ENCODE measurements at places on chromosomes 4 and X.

DNA sequence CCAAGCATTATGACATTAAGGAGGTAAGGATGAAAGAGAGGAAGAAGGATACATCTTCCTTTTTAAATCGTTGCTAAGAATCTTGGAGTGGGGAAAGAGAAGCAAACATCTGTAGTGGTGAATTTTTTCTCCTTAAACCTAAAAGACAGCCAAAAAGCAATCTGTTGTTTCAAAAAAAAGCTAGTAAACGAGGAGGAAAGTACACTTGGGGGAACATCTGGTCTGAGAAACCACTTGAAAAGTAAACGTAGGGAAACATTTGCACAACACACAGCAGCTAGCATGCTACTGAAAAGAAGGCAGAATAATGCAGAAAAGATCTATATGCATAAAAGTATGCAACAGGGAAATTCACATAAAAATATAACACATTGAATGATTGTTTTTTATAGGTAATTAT is 1485.6 kb downstream of the PCDH19 start:
- no peak for DNase-seq

- no peak for DNase-seq
Observed at GRCh38 chrX:45619290-45619689, 418.6 kb upstream of the DIPK2B start.

DNA sequence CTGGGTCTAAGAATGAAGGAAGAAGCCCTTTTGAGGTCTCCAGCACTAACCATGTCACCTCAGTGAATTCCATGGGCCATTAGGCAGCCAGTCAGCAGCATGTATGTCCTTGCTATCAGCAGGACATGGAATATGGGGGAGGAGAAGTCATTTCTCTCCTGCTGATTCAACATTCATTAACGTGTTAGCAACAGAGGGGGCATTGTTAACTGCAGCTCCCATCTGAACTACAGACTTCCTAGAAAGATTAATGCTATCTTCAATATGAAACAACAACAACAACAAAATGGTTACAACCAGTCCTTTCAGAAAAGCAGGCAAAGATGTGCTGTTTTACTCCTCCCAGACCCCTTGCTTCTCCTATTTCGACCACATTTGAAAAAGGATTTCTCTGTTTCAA is 120.4 kb upstream of the SLC34A2 start:
- no peak for DNase-seq

DNA sequence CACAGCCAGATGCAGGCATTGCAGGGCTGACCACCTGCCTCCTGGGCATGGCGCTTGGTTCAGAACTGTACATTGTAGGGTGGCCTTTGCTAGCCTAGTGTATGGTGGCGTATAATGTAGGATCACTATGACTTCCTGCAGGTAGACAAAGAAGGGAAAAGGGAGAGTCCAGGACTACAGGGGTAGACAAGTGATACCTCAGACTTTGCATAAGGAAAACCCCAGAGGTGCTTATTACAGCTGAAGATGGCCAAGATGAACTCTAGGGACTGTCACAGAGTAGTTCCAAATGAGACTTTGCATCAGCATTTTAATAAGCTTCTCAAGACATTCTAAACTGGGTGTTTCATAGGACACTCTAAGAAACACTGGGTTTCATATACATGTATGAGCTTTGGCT is 116.4 kb upstream of the PUDP start:
- DNase-seq = no peak

- no peak for DNase-seq
Observed at GRCh38 chr4:168164045-168164444, 71.7 kb downstream of the ANXA10 start.

- no peak for DNase-seq
Observed at GRCh38 chrX:17601441-17602200, 135.7 kb upstream of the SCML1 start.

DNA sequence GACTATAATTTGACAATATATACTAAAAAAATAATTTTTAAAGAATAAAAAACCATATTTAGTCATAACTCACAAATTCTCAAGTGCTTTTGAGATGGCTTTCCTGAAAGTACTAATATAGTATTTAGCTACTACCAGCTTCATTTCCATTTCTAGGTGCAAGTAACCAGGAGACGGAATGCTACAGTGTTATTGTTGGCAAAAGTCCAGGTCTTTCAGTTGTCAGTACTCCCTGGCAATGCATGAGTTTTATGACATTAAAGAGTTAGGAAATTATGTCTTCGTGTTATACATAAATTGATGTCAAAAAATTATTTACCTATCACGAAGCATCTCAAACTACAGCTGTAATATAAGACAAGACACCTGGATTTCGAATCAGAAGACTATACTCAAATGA is 45.0 kb downstream of the TMEM47 start:
- no peak for DNase-seq

- no peak for DNase-seq
Observed at GRCh38 chr4:152607178-152607577, 71.3 kb upstream of the FBXW7 start.

DNA sequence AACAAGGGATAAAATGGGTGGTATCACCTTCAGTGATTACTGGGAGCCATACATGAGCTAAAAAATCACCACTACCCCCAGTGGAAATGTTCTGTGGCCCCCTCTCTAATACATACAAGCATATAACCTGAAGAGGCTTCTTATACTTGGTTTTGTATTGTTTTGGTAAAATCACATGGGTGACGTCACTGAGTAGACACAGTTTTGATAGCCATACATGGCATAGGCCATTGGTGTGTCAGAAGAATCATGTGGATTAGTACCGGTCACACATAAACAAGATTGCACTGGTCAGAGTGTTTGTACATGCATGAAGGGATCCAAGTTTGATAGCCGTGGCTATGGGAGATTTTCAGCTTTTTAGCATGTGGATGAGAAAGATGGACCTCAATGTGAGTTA is 131.9 kb upstream of the RADX start:
- no peak for DNase-seq

DNA sequence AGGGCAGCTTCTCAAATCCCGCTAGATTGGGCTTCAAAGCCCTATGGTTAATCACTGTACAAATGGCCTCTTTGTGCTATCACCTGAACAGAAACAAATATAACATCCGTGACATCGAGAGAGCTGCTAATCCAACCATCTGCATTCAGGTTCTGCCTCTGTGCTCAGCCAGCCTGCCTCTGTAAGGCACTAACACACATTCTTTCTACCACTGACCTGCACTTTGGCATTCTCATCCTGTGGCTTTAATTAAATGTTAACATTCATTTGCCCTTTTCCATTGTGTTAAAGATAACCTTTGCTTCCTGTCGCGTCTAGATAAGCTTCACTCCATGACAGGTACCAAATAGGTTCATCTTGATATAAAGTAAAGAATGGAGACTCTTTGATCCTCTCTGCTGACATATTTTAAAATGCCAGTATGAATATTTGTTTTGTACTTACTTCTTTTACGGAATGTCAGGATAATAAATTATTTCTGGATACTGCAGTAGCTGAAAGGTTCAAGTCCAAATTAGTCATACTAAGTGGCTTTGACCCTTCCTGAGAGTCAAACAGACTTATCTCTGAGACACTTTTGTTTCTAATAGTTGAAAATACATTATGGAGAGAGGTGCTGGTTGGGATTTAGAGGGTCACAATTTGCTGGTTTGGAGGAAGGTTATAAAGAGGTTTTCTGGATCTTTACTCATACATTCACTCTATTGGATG is 505.7 kb downstream of the PACRGL start:
- no peak for DNase-seq

- no peak for DNase-seq
Observed at GRCh38 chrX:21487832-21488231, 113.6 kb downstream of the CNKSR2 start.

DNA sequence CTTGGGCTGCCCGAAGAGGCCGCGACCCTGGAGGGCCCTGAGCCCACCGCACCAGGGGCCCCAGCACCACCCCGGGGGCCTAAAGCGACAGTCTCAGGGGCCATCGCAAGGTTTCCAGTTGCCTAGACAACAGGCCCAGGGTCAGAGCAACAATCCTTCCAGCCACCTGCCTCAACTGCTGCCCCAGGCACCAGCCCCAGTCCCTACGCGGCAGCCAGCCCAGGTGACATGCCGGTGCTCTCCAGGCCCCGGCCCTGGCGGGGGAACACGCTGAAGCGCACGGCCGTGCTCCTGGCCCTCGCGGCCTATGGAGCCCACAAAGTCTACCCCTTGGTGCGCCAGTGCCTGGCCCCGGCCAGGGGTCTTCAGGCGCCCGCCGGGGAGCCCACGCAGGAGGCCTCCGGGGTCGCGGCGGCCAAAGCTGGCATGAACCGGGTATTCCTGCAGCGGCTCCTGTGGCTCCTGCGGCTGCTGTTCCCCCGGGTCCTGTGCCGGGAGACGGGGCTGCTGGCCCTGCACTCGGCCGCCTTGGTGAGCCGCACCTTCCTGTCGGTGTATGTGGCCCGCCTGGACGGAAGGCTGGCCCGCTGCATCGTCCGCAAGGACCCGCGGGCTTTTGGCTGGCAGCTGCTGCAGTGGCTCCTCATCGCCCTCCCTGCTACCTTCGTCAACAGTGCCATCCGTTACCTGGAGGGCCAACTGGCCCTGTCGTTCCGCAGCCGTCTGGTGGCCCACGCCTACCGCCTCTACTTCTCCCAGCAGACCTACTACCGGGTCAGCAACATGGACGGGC is 579 bp downstream of the ABCD1 start:
- DNase-seq = no peak

DNA sequence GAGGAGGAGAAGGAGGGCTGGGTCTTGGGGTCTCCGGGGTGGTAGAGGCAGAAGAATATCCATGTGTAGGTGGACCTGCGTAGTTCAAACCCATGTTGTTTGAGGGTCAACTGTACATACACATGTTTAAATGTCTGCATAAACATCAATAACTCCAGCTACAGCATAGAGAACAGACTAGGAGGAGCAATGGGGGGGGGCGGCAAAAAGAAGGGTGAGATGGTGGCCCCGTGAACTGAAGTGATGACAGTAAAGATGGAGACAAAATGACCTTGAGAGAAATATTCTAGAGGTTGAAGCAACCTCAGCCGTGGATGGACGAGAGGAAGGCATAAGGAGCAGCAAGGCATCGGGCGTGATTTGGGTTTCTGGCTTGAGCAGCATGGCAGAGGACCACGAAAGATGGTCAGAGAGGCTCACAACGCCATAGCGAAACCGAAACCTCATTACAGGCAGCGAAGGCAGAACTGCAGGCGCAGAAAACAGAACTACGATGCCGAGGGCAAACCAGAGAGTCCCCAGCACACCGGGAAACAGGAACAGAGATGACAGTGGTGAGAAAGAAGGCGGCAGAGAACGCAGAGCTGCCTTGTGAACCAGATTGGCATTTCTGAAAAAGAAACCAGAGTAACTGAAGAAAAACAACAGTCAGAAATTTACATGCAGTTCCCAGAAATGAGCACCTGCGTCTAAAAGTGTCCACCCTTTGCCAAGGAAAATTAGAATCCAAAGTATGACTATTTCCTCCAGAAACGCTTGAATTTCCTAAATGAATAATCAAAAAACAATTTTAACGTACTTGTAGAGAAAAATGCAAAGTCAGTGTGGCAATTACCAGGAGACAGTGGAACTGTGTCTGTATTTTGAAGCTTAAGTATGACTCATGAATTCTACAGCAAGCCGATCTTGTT is 50.3 kb upstream of the ENPP6 start:
- DNase-seq = peak; percentile 42

DNA sequence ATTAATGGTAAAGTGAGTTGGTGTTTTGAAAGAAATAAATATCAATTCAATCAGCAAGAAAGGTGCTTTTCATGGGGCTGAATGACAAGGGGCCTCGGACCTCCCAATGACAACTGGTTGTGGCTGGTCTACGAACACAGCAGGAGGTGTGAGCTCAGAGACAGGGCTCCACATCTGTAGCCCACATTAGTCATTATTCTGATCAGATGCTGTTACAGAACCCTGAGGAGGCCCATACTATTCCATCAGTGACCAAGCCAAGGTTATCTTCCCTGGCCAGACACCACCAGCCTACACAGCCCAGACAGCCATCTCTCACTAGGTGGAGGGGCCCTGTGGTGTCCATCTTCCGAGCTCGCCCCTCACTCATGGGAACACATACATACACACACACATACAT is 168.8 kb downstream of the SH3KBP1 start:
- no peak for DNase-seq

- no peak for DNase-seq
Observed at GRCh38 chr4:38241541-38241940, 281.3 kb downstream of the PTTG2 start.

- DNase-seq = no peak
Observed at GRCh38 chr4:40363382-40363920, 28.3 kb downstream of the CHRNA9 start.

GRCh38 chr4:153497091-153497531 is 31.0 kb downstream of the TMEM131L start:
- DNase-seq = no peak

GRCh38 chrX:675955-676295 is 45.3 kb downstream of the SHOX start:
- no peak for DNase-seq

- no peak for DNase-seq
Observed at GRCh38 chr4:69467797-69468196, 27.9 kb downstream of the UGT2B4 start.

GRCh38 chr4:127445471-127445870 is 187.3 kb upstream of the INTU start:
- DNase-seq = no peak

GRCh38 chrX:136106920-136107528 is 40.3 kb upstream of the FHL1 start:
- no peak for DNase-seq

DNA sequence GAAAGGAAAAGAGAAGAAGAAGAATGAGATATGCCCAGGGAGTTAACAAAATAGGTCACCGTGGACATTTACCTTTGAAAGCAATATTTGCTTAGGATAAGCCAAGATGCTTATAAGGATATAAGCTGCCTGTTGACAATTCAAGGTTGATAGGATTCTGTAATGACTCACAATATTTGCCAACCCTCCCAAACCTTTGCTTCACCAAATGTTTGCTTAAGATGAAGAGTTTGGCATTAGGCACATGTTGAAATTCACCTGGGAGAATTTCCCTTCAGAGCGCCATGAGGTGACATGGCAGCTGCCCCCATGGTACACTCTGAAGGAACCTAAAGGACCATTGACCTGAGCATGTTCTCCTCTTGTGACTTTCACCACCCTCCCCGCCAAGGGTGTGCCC is 4.6 kb downstream of the PALLD start:
- no peak for DNase-seq

GRCh38 chr4:184911310-184911709 is 85.5 kb upstream of the ACSL1 start:
- no peak for DNase-seq

GRCh38 chr4:115781528-115782146 is 668.2 kb upstream of the NDST4 start:
- no peak for DNase-seq

DNA sequence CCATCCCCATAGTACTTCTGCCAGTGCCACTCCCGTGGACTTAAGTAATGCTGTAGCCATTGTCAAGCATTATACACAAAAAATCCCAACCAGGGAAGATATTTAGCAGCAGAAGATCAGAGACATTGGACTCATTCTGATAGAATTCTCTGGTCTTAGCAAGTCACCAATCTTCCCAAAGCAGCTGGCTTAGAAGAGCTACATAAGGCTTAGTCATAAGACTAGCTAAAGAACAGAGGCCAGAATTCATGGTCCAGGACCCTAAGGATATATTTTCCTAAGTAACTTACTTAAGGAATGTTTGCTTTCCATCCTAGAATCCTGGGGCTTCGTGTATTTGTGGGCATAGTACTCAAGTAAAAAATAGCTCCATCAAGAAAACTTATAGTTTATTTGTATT is 100.3 kb upstream of the SLIT2 start:
- DNase-seq = no peak
